HT-29 (cell line): ENCODE measurements at places on chromosomes 1 and 21. TPM values are rescaled to one million over a fixed set of nuclear protein-coding genes. Genes with fewer than 3 reads are reported as not detected.

GRCh38 chr1:245984390-245985155 lies 522.5 kb downstream of the SMYD3 start:
- no peak for DNase-seq

The TMEM61 gene
- total RNA-seq, result 3.0 and 4.8 TPM in 2 replicates

DNA sequence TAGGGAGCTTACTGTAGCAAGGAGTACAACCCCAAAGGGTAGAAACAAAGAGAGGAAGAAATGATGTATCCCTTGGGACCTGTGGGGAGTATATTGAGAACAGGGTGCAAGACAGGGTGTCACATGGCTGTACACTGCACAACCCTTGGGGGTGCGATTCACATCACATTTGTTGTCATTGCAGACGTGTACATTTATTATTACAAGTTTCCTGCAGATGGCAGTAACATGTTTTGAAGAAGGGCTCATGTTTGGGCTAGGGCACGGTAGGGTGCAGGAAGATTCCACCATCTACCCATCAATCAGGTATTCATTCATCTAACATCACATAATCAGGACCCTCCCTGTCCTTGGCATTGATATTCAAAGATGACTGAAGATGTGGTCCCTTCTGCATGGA lies 62.5 kb downstream of the NDUFS5 start:
- no peak for DNase-seq

- DNase-seq, result peak; percentile 29
Measured at GRCh38 chr1:15963968-15964648, 11.8 kb downstream of the ZBTB17 start.

- DNase-seq, result no peak
Measured at GRCh38 chr1:159170639-159171038, 776 bp upstream of the CADM3 start.

The ANGPTL7 gene
- not detected in 2 replicates for total RNA-seq

The CD164L2 gene
- total RNA-seq, result not detected in 2 replicates

- no peak for DNase-seq
Measured at GRCh38 chr1:17098446-17099317, 20.6 kb downstream of the PADI2 start.

- DNase-seq, result no peak
Measured at GRCh38 chr1:19042675-19043578, 86.5 kb upstream of the IFFO2 start.

The PLA2G2D gene
- not detected in 2 replicates for total RNA-seq

The MROH9 gene
- not detected in 2 replicates for total RNA-seq

The NTMT2 gene
- total RNA-seq, result not detected in 2 replicates

The DCST1 gene
- 0.05 TPM in 1 of 2 replicates, not detected in the other for total RNA-seq

The TSPAN2 gene
- total RNA-seq, result 0.05 and 0.23 TPM in 2 replicates

The TRIM58 gene
- not detected in 2 replicates for total RNA-seq

DNA sequence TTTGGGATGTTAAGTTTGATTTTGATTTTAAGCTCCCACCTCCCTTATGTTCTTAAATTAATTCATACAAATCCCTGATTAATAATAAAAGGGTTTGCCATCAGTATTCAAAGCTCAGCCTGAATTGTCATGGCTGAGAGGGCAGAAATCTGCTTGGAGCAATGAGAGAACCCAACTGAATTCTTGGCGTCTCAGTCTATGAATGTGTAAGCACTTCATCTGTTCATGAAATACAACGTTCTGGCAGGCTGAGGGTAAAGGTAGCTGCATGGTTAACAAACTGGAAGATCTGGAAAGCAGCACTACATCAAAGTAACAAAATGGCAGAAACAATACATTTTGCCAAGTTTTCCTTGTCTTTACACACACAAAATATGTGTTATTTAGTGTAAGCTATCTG lies 95.3 kb downstream of the ACBD6 start:
- no peak for DNase-seq

DNA sequence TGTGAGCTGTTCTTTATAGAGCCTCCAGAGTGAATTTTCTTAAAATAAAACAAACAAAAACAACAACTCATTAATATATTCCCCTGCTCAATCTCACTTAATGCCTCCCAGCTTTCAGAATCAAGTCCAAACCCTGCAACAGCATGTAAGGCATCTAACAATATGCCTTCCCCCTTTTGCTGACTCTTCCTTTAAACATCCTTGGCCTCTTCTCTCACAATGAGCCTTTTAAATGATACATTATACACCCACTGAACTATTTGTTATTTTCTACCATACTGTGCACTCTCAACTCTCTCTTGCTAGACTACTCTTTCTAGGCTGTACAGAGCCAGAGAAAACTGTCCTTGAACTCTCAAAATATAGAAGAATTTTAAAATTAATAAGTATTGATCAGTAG lies 115.2 kb upstream of the SNX7 start:
- no peak for DNase-seq

DNA sequence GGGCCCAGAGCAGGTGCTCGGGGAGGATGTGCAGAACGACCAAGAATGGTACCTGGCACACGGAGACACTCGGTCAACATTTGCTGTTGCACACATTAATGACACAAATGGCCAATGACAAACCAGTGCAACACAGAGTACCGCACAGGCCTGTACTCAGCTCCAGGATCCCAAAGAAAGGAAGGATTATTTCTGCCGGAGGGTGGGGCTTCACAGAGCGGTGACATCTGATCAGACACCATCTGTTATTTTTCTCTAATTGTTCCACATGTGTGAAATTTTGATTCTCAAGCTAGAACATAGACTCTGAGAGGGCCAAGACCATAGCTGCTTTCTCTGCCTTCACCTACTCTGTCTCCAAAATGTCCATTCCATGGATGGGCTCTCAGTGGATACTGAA lies 100.4 kb downstream of the MRPL37 start:
- DNase-seq, result no peak

GRCh38 chr1:11523261-11523660 lies 44.3 kb downstream of the DISP3 start:
- DNase-seq, result no peak

GRCh38 chr1:58650141-58650540 lies 49.7 kb downstream of the MYSM1 start:
- no peak for DNase-seq

DNA sequence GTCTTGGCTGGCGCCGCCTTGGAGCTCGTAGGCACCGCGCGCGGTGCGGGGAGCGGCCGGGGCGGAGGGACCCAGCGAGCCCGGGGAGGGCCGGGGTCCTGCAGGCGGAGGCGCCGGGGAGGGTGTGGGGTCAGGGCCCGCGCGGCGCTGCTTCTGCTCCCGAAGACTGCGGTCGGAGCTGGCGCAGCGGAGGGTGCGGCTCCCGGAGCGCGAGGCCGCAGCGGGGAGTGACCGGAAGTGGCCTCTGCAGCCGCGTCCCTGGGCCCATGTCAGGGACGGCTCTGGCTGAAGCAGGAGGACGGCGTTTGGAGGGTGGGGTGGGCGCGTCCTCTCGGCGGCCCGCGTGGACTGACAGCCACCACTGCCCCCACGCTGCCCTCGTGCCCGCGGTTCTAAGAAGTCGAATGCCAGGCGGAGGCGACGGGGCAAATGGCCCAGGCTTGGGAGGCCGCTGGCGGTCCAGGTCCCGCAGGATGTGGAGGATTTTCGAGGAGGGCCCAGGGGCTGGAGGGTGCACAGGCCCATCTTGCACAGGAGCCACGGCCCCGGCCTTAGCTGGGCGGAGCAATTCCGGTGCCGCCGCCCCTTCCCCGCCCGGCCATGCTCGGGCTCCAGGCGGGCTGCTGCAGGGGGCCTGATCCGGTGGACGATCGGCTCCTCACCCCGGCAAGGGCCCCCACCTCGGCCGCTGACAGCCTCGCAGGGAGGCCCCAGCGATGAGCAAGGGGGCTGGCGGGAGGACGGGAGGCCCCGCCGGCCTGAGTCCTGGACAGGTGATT lies 7.7 kb upstream of the ZNF669 start:
- peak; percentile 47 for DNase-seq

- DNase-seq, result no peak
Measured at GRCh38 chr21:35641271-35642016, 418.9 kb downstream of the SETD4 start.

The ATP1A2 gene
- not detected in 2 replicates for total RNA-seq

GRCh38 chr1:196623079-196623478 lies 14.8 kb upstream of the KCNT2 start:
- DNase-seq, result peak; percentile 36

GRCh38 chr1:109499661-109500536 lies 6.0 kb downstream of the CYB561D1 start:
- DNase-seq, result peak; percentile 63

The SLC6A17 gene
- not detected in 2 replicates for total RNA-seq

GRCh38 chr21:17387030-17387617 lies 125.7 kb upstream of the CXADR start:
- DNase-seq, result peak; percentile 84

- no peak for DNase-seq
Measured at GRCh38 chr1:46862348-46862747, 63.5 kb downstream of the CYP4B1 start.

DNA sequence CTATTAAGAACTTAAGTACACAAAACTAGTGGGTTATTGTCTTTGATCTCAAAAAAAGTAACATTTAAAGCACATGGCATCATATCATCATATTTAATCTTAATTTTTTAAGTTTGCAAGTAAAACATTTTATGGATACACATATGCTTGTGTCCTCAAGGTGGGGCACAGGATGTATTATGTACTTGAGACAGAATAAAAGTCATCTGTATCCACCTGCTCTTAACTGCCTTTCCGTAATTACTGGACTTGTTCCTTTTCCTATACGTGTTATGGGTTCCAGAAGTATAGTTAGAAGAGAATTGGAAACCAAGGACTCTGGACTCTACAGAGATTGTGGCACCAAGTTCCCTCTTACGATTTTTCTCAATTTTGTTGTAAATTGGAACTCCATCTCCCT lies 79.4 kb downstream of the FCRL5 start:
- no peak for DNase-seq

The PLXNA2 gene
- total RNA-seq, result 21.1 and 25.5 TPM in 2 replicates

The ZNF695 gene
- total RNA-seq, result 6.0 and 8.1 TPM in 2 replicates

DNA sequence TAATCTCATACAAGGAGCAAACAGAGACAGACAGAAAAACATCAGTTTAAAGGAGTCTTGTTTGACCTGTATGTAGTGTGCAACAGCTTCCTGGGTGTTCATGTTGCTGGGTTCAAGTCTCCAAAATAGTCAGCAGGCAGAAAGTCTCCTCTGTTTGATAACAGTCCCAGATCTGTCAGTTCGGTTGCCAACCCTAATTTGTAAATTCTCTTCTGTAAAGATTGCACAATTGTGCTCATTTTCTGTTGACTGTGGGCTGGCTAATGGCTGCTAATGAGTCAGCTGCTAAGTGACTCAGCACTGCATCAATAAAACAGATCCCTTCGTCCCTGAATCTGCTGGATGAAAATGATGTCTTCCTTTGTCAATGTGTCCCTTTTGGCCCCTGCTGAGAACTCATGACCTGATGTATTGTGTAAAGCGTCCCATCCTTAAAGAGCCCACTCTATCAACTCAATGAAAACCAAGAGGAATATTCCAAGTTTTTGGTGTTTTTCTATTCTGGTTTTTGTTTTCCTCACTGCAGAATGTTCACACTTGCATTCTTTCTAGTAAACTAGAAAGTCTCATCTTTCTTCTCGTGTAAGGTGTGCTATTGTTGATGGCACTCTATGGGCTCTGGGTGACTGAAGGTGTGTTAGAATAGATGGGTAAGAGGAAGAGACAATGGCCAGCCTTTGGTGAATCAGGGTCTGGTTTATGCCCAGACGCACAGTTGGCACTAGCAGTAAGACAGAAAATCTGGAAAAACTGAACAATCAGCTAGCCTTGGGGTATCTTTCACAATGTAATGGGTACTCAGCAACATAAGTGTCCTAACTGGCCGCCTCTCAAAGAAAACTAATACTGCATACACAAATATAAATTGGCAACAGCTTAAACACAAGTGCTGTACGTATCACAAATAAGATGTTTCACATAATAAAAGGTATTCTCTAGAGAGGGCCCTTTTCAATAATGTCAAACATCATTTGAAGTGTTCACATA lies 75.1 kb upstream of the SIPA1L2 start:
- DNase-seq, result peak; percentile 71

- DNase-seq, result peak; percentile 23
Measured at GRCh38 chr1:159935719-159936272, 9.6 kb downstream of the IGSF9 start.

The SEC16B gene
- total RNA-seq, result 1.5 and 2.9 TPM in 2 replicates

GRCh38 chr1:163174524-163175437 lies 27.9 kb downstream of the RGS5 start:
- DNase-seq, result peak; percentile 47

GRCh38 chr1:244834543-244835275 lies 749 bp upstream of the COX20 start:
- peak; percentile 84 for DNase-seq

DNA sequence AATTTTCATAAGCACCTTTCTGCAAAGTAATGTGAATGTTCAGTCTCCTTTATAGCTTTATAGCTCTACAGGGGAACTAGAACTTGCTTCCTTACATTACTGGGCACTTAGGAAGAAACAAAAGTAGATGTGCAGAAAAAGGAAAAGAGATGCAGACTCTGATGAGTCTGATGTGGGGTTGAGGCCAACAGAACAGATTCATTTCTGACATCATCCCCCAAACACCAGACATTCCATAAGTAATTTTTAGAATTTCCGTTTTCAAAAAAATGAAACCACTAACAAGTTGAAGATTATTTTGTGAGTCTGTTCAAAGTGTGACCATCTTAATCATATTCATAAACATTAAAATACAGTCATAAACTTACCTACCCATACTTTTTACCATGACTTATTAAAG lies 96.0 kb downstream of the NRIP1 start:
- DNase-seq, result no peak
